ENCODE measurements at places on chromosomes 7 and 10.

DNA sequence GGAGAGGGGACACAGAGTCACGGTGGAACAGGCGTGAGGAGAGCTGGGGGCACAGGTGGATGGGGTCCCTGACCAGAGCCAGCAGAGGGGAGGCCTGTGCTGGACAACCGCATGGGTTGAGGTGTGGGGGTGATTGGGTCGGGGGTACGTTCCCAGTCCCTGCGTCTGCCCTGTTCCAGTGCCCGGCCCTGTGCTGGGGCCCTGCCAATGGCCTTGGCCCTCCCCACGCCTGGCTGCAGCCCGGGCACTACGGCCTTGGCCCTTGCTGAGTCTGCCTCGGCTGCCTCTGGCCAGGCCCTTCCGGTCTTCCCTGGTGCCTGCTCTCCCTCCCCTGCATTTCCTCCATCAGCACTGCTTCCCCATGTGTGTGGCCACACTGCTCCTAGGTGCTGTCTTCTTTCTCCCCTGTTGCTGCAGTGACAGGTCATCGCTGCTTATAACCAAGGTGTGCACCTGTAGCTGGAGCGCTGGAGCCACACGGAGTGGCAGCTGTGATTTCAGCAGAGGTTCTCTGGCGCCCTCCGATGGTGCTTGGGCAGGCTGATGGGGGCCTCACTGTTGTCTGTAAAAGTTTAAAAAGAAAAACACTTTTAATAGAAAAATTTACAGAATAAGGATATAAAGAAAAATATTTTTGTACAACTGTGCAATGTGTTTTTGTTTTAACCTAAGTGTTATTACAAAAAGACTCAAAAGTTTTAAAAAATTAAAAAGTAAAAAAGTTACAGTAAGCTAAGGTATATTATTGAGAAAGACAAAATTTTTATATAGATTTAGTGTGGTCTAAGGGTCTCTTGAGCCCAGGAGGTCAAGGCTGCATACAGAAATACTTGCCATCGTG lies 45.2 kb upstream of the BHLHA15 start:
- peak; percentile 7 for DNase-seq

GRCh38 chr10:45308707-45309106 lies 6.7 kb downstream of the OR13A1 start:
- DNase-seq: no peak

DNA sequence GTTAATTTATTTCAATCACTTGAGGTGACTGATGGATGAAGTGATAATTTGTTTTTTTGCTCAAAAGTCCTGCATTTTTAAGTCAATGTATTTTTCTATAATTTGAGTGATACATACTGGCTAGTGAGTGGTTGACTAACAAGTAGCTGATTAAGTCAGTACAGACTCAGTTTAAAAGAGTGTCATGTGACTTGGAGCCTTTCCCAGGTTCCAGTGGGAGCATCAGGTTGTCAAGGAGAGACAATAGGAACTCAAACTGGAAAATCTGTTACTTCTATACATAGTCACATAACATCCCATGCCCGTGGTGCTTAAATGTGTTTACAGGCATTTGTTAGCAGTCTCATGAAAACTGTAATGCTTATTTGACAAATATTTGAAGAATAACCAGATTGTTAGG lies 154.7 kb downstream of the ANK3 start:
- DNase-seq: no peak

GRCh38 chr10:118966076-118966849 lies 63.3 kb upstream of the NANOS1 start:
- no peak for DNase-seq

DNA sequence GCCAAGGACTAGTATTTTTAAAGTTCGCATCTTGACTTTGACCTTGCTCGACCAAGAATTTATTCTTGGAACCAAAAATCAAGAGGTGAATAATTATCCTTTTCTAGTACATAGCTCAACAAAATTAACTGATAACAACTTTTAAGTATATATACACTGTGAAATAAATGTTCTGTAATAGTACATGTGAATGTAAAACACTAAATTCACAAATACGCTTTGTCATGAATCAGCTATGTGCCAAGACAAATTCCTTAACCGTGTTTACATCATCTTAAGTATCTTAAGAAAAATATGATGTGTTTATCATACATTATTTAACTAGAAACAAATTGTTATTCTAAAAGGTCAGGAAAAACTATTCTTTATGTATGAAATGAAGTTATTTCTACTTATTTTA lies 83.3 kb downstream of the CUL2 start:
- DNase-seq: no peak

DNA sequence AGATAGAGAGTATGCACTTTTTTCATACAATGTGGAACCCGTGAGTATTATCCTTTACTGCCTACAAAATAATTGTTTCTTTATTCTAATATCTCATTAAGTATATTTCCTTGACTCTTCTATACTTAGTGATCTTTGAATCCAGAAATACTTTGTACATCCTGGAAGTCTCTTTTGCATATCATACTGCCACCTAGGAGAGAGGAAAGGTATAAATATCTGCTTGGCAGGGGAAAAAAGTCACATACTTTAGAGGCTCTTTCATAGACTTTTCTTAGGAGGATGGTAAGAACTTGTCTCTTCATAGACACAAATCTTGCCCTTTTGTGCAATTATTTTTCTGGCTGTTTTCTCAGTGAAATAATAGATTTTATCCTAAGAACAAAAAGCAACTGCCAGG lies 436.0 kb downstream of the PAXIP1 start:
- no peak for DNase-seq

- no peak for DNase-seq
These were observed 47.8 kb downstream of the SYPL1 start for GRCh38 chr7:106064316-106064715.

DNA sequence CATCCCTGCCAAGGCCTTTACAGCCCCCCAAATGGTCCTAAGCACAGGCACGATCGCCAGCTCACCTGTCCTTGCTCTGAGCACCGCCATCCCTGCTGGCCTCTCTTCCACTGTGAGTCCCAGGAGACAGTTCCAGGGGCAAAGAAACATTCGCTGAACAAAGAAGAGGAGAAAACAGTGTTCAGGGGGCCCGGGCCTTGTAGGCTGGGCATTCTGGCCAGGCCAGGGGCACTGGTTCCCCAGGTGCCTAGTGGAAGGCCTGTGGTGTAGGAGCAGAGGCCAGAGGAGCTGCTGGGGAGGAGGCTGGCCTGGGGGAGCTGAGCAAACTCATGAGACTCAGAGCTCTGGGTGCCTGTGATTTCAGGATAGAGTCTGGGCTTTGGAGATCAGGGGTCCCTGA lies 22.6 kb downstream of the AQP1 start:
- DNase-seq: no peak

GRCh38 chr7:100090527-100091410 lies 2.0 kb downstream of the COPS6 start:
- DNase-seq: no peak

- DNase-seq: no peak
These were observed 23.7 kb downstream of the BTBD16 start for GRCh38 chr10:122294511-122295450.

GRCh38 chr10:121324678-121325213 lies 273.5 kb downstream of the FGFR2 start:
- no peak for DNase-seq

DNA sequence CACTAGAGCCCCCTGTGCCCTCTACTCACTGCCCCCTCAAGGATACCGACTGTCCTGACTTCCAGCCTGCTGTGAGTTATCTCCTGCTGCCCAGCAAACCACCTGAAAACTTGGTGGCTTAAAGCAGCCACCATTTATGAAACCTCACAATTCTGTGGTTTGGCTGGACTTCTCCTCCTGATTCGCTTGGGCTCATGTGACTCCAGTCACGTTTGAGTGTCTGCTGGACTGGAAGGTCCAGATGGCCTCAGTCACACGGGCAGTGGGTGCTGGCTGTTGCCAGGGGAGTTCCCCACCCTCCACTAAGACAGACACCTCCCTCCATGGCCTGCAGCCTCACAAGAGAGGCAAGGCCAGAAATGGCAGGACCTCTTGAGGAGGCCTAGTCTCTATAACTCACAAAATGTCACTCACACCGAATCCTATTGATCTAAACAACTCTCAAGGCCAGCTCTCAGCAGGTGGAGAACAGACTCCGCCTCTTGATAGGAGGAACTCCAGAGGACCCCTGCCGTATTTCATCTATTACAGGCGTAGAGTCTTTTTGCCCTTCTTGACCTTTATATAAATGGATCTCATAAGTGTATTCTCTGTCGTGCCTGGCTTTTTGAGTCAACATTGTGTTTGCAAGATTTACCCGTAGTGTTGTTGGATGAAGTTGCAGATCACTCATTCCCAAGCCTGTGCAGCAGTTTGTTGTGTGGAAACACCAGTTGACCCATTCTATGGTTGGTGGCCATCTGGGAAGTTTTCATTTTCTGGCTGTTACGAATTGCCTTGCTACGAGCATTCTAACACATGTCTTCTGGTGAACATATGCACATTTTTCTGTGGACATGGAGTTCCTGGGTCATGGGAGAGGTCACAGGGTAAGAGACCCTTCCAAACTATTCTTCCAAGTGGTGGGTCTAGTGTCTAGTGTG lies 48.3 kb downstream of the ZMIZ1 start:
- no peak for DNase-seq

DNA sequence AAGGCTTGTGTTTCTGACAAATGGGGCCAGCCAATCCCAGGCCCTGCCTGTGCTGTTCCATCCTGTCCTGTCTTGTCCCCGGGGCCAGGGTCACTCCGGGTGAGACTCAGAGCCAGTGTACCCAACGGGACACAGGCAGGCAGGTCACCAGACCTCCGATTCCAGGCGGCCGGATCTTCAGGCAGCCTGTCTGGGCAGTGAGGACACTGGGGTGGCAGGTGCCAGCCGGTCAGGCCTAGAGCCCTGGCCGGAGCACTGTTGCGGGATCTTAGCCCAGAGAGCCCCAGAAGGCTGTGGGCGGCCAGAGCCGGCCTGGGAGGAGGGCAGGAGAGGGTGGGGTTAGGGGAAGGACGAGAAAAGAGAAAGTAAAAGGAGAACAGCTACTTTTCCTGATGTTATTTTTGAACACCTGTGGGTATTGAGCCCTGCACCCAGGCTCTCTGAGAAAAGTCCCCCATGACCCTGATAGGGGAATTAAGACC lies 134.3 kb upstream of the TNRC18 start:
- no peak for DNase-seq

All from stimulated activated CD4-positive, alpha-beta T cell treated with anti-CD3 and anti-CD28 coated beads, Interleukin-1b, Interleukin-23, amount 100 ng/mL, for 24 hours (primary cell).